ENCODE measurements at places on chromosomes 5 and 9.

- no peak for DNase-seq
Observed at GRCh38 chr9:111356481-111357244, 26.6 kb upstream of the OR2K2 start.

DNA sequence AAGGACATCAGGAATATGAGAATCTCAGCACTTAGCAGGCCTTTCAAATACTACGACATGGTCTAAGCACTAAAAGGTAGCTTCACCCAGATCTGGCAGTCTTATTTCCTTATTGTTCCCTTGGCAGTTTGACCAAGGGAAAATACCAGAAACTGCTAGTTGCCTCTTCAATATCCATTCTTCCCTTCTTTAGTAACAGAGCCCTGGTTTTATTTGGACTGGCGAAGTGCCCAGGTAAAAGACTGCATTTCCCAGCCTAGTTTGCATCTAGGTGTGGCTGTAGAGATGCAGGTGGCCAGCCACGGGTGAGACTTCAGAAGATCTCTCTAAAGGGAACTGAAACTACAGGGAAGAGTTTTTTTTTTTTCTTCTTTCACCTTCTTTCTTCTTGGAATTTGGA is 21.6 kb downstream of the DMRT2 start:
- no peak for DNase-seq

- DNase-seq = no peak
Observed at GRCh38 chr5:53183880-53184279, 74.3 kb upstream of the MOCS2 start.

DNA sequence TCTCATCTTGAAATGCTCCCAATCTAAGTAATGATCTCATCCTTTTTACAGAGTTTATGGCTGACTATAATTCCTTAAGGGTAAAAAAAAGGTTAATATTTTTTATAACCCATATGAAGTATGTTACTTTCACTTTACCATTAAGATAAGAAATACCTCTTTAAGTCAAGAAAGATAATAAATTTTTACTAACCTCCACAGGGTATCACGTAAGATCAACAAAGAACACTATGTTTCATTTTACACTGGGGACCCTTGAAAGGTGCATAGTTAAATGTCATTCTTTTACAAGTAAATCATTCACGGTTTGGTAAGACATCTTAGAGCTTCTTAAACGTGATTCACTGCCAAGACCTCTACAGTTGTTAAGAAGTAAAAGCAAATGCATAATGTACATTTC is 472.7 kb upstream of the CDH9 start:
- DNase-seq = no peak

DNA sequence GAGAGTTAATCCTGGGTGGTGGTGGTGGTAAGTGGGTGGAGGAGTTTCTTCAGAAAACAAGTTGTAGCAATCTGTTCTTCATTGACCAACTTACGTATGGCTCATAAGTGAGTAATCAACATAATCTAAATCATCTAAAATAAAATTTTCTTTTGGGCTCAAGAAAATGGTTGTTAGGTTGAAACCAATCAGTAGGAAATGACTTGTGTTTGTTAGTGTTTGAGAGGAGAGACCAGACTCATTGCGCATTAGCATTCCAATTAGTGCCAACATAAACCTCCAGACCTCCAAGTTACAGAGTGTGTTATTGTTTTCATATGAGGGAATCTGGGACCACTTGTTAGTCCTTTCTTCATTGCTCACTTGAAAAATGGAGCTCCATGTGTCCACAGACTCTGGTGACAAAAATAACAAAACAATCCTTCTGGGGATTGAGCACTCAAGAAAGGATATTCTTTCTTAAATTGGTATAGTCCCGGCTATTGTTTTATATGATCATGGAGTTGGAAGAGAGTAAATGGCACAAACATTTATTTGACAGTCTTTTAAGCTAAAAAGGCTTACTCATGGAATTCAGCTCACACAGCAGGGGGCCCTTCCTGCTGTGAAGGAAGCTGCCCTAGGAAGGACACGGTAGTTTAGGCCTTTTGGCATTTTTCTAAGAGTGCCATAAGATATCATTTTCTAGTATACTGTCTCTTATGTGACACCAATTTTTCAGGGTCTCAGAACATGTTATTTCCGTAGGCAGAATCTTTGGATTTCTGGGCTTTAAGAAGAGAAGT is 441.1 kb downstream of the EBF1 start:
- no peak for DNase-seq

- peak; percentile 53 for DNase-seq
Observed at GRCh38 chr9:91146391-91147019, 215.2 kb downstream of the AUH start.

GRCh38 chr5:32712481-32713360 is 1.6 kb downstream of the NPR3 start:
- DNase-seq = no peak

GRCh38 chr9:127256324-127256723 is 8.2 kb upstream of the GARNL3 start:
- no peak for DNase-seq

DNA sequence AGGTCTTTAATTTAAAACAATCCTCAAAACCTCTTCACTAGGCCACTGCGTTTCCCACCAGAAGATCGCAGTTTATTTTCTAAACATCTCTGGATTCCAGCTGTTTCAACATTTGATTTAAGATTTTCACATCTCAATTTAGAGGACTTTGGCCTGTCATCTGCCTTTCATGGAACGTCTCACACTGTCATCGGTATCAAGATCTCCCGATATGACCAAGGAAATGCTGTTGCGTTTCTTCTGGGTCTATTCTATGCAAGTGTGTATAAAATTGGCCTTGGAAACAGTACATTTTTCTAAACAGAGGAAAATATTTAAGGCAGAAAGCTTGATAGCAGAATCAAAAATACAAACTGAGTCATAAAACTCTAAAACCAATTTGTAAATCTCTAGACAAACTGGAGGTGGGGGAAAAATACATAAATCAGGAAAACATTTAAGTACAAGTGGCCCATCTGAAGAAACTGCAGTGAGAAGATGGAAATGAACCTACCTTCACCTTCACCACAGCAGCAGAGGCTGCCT is 53.6 kb upstream of the SIMC1 start:
- DNase-seq = no peak

DNA sequence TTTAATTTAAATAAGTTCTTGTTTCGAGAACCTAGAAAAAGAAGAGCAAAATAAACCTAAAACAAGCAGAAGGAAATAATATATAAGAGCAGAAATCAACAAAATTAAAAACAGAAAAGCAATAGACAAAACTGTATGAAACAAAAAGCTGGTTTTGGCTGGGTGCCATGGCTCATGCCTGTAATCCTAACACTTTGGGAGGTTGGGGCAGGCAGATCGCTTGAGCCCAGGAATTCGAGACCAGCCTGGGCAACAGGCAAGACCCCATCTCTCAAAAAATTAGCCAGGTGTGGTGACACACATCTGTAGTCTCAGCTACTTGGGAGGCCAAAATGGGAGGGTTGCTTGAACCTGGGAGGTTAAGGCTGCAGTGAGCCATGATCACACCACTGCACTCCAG is 59.2 kb upstream of the OTP start:
- no peak for DNase-seq

GRCh38 chr9:27053369-27054022 is 48.0 kb upstream of the LRRC19 start:
- no peak for DNase-seq

GRCh38 chr5:126921241-126922091 is 108.9 kb downstream of the MARCHF3 start:
- DNase-seq = no peak

DNA sequence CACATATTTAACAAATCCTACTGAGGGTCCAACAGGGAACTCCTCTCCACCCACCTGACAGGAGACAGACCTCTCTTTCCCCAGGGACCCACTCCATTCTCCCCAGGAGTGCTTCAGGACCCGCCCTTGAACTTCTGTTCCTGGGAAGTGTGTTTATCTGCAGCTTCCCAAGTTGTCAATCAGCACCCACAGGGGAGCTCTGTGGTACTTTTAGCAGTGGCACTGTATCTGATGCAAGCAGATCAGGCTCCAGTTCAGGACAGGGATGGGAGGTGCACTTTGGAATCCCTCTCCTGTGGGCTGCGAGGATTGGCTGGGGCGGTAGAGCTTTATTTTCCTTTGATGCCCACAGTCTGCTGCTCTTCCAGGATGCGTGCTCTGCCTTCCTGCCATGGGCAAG is 8.7 kb downstream of the GALNT10 start:
- no peak for DNase-seq

- no peak for DNase-seq
Observed at GRCh38 chr9:82333671-82334070, 345.1 kb downstream of the SPATA31D1 start.

- no peak for DNase-seq
Observed at GRCh38 chr9:135591506-135592330, 30.2 kb downstream of the PAEP start.

- no peak for DNase-seq
Observed at GRCh38 chr9:125238127-125238914, 2.8 kb downstream of the HSPA5 start.

GRCh38 chr9:95009459-95009858 is 283.0 kb downstream of the AOPEP start:
- DNase-seq = no peak

DNA sequence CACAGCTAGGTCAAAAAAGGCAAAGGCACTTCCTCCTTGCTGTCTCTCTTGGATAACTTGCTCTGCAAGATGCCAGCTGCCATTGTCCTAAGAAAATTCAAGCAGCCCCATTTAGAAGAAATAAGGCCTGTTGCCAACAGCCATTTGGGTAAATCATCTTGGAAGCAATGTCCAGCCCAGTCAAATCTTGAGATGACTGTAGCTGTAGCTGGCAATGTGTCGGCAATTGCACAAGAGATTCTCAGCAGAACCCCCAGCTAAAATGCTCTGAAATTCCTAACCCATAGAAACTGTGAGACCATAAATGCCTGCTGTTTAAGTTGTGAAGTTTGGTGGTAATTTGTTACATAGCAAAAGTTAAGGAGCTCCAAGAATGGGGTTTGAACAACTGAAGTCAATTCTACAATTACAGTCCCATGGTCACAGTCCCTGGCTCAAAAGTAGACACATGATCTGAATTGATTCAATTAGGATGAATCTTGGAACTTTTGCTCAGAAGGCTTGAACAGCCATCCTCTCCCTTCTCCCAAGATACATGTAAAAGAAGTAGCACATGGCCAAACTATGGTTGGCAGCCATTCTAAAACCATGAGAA is 151.1 kb downstream of the MPDZ start:
- DNase-seq = no peak

GRCh38 chr5:148176480-148176879 is 8.1 kb downstream of the SPINK14 start:
- no peak for DNase-seq

- no peak for DNase-seq
Observed at GRCh38 chr5:20555034-20555433, 567.0 kb upstream of the CDH18 start.

DNA sequence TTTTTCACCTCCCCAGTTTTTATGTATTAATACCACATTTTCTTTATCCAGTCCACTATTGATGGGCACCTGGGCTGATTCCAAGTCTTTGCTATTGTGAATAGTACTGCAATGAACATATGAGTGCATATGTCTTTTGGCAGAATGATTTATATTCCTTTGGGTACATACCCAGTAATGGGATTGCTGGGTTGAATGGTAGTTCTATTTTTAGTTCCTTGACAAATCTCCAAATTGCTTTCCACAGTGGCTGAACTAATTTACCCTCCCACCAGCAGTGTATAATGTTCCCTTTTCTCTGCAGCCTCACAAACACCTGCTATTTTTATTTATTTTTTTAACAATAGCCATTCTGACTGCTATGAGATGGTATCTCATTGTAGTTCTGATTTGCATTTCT is 340.2 kb downstream of the ADAMTS6 start:
- no peak for DNase-seq

DNA sequence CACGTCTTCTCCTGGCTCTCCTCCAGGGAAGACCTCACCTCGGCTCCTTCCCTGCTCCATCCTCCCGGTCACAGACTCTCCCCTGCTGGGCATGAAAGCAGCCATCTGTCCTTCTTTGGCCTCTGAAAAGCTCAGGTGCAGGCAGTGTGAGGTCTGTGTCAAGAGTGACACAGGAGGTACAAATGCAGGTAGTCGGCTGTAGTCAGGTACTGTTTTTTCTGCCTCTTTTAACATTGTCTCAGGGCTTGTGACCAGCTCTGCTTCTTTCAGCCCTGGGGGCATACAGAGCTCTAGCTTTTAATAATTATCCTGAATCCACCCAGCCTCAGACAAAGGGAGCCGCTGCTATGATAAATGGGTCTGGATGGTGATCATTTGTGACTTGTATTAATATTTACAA is 46.4 kb downstream of the C5orf15 start:
- DNase-seq = no peak

DNA sequence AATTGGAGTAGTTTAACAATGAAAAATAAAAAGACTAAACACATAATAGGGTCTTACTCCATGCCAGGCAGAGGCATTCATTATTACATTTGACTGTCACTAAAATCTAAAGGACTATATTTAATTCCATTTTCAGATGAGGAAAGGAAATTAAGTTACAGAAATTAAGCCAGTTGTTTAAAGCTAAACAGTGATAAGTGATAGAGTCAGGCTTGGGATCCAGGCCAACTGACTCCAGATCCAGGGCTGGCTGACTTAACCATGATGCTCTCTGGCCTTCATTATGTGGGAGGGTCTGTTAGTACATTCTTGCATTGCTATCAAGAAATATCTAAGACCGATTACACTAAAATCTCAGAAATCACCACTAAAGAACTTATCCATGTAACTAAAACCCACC is 107.2 kb downstream of the ARHGEF28 start:
- DNase-seq = no peak

DNA sequence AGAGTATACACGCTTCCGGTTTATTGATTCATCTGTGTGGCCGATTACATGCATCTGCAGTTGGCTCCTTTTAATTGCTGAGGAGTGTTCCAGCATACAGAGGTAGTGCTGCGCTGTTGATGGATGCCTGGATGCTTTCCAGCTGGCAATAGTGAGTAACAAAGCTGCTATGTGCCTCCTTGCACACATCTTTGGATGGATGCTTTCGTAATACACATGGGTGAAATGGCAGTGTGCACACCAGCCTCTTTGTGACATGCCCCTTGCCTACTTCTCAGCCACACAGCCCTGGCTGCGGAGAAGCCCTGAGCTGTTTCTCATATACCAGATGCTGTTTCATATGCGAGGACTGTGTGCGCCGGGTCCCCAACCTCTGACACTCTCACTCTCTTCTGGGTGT is 151.0 kb downstream of the GADD45G start:
- no peak for DNase-seq

DNA sequence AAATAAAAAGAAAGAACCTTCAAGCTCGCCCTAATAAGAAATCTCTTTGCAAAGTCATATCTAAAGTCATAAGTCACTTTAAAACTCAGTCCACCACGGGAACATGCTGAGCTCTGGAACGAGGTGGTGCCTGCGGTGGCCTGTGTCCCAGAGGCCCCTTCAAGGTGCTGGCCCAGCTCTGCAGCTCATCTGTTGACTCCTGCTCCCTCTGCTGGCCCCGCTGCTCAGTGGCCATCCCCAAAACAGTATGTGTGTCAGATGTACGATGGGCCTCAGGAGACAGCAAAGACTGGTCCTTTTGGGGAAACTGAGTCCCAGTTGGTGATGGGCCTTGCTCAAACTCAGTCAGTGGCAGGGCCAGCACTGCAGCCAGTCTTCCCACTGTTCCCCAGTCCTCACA is 22.8 kb upstream of the FOXB2 start:
- DNase-seq = no peak

Measured in stimulated activated naive B cell treated with anti-CD40 and anti-IgM and Interleukin-4, amounts not matched to agents 10 μg/mL and 1 μg/mL and 100 μg/mL, for 72 hours (primary cell).